ENCODE measurements at places on chromosomes 2 and 18.
A peak's percentile ranks its signal among the peaks of the same experiment; 100 is the strongest.

DNA sequence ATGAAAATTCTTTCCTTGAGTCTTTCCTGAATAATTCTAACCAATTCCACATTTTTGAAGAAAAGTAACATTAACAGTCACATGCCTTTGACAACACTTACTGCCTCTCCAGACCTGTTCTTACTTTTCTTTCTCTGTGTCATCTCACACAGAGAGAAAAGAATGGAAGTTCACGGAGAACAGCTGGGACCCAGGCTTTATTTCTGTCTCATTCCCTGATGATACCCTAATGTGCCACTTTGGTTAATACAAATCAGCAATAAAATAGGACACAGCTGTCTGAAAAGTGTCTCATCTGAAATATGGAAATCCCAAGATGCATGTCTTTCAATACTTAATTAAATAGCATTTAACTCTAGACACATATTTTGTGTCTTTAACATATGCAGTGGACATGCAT lies 42.1 kb upstream of the RAB27B start:
- no peak for DNase-seq

DNA sequence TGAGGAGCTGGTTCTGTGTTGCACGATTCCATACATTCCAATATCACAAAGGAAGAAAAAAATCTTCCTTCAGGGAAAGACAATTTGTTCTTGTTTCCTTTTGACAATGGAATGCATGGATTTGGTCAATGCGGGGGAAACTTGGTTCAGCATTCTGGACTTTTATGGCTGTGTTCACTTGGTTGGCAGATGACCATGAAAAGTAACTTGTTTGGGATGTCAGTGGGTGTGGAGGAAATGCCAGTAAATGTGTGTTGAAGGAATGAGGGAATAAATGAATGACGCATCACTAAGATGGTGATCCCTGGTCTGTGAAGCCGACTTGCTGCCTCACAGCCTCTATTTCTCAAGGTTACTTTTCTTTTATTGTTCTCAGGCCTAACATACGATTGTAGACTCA lies 53.7 kb downstream of the THUMPD2 start:
- DNase-seq, result no peak

DNA sequence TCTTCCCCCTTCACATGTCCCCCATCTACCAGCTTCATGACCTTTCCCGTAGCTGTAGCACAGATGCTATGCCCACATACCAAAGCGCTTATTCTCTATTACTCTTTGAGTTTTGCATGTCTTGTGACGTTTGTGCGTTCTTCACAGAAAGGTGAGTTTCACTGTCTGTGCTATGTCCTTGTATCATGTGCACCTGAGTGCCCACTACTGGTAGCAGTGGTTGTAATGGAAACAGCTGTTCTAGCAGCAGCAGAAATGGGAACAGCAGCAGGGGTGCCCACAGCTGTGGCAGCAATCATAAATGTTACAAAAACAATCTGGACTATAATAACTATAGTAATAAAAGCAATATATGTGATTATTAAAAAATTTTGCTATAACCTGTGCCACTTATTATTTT lies 127.1 kb downstream of the STK39 start:
- DNase-seq, result no peak

DNA sequence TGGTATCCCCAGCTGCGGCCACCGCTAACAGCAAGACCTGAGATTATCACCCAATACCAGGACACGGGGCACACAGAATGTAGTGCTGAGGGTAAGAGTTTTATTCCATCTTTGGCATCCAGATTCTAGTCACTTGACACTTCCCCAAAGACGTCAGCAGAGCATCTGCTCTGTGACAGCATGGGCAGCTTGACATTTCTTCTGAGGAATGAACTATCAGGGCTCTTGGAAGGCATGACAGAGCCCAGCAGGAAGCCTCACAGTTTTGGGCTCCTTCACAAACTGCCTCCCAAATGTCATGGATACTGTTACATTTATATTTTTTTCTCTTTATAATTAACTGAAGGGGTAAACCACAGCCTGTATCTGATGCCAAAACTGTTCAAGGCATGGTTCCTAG lies 1010.7 kb downstream of the TDRD15 start:
- DNase-seq, result no peak

- DNase-seq, result no peak
These were observed 408.9 kb downstream of the MEIS1 start for GRCh38 chr2:66843847-66844246.

- DNase-seq, result no peak
These were observed 711 bp downstream of the SFXN5 start for GRCh38 chr2:73070643-73071359.

- peak; percentile 28 for DNase-seq
These were observed 1104.0 kb upstream of the PIK3C3 start for GRCh38 chr18:40851014-40851429.

- no peak for DNase-seq
These were observed 245.1 kb downstream of the LRRTM1 start for GRCh38 chr2:80059447-80059846.

DNA sequence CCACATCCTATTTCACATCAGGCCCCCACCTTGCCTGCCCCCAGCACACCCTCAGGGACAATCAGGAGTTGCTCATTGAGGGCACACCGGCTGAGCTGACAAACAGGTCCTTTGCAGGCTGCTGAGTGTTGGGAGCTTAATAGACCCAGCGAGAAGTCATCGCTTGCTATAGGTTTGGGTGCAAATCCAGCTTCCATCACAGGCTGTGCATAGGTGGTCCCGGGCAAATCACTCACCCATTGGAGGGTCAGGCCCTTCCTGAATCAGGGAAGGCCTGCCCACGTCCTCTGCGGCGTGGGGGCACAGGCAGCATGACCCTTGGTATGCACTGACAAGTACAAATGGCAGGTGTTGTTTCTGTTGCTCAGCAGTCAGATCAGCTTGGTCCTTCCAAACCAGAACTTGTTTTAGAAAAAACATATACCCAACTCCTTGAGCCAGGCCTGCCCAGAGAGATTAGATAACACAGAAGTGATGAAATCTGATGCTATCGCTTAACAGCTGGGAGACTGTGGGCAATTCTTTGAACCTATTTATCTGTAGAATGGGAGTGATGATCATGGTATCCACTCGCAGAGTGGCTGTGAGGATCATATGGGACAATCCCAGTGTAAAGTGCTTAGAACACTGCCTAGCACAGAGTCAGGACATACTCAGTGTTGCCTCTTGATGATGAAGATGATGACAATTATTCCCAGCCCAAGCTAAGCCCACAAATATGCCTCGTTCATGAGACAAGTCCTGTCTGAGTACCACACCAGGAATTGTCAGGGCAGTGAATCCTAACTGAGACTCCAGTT lies 34.9 kb downstream of the SMAD7 start:
- DNase-seq, result no peak

GRCh38 chr2:227443889-227444568 lies 27.9 kb upstream of the AGFG1 start:
- DNase-seq, result no peak

- peak; percentile 74 for DNase-seq
These were observed 3.8 kb downstream of the EVX2 start for GRCh38 chr2:176079831-176080539.

DNA sequence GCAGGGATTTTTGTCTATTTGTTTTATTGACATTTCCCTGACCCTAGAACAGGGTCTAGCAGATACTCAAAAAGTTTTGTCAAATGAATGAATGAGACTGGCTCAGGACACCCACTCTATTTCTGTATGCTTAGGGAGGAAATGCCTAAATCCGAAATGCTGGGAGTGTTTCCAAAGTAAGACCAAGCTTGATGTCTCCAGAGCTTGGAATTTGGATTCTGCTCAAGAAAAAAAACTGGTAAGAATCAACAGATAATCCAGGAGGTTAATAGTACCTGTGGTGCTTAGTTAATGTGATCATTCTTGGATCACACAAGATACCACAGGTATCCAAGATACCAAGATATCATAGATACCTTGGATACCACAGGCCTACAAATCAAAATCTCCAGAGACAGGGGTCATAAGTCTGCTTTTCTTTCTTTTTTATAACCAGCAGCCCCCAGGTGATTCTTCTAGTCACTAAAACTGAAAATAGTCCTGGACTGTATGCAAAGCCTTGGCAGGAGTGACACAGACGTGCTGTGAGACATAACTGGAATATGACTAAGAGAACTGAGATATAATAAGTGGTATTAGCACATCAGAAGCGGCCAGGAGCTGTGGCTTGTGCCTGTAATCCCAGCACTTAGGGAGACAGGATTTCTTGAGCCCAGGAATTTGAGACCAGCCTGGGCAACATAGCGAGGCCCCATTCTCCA lies 39.9 kb upstream of the SP3 start:
- DNase-seq, result no peak

DNA sequence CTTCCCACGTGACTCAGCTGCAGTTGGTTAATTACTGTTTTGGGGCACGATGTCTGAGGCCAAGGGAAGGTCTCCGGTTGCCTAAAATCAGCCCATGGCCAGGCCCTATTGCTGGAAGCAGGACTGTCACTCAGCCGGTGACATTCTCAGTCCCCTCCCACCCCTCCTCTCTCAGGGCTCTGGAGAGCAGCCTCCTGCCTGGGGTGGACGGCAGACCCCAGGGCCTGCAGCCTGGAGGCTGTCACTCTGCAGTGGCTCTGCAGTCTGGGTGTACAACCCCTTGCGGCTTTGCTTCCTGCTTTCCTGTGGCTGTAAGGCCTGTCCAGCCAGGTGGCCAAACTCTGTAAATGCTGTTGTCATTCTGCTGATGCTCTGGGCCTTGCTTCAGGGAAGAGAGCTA lies 32.8 kb downstream of the ZBTB7C start:
- peak; percentile 44 for DNase-seq

- DNase-seq, result no peak
These were observed 359.6 kb downstream of the NR4A2 start for GRCh38 chr2:155972916-155973315.

DNA sequence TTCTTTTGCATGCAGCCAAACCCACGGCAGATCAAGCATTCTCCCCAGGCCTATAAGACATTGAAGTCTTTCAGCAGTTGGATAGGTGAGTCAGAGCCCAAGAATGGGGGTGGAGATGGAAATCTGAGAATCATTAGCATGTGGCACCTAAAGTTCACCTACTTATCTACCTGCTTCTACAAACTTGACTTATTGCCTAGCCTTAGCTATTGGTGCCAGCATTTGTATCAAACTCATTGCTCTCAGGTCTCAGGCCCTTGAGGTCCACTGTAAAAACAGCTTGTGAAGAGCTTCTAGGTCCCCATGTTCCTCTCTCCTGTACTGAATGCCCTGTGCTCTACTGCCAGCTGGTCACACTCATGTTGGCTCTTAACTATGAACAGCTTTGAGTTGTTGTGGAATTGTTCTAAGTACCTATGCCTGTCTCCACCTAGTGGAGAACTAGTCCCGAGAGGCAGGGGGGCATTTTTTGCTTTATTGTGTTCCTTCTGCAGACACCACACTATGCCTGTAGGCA lies 278.4 kb upstream of the SPRED2 start:
- no peak for DNase-seq

DNA sequence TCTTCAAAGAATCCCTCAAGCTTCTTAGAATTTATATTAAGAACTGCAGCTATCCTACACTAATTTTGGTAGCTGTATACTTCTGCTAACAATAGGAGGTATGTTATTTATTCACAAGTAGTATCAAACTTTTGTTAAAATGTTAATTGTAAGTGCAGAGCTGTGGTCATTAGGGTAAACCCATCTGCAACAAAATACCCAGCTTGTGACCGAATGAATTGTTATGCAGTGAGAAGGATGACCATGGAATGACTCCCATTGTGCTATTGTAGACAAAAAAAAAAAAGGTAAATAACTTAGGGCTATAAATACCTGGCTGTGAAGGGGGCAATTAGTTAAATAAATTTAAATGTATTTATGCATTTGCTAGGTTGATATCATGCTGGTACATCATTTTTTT lies 186.1 kb downstream of the ADCYAP1 start:
- peak; percentile 71 for DNase-seq

DNA sequence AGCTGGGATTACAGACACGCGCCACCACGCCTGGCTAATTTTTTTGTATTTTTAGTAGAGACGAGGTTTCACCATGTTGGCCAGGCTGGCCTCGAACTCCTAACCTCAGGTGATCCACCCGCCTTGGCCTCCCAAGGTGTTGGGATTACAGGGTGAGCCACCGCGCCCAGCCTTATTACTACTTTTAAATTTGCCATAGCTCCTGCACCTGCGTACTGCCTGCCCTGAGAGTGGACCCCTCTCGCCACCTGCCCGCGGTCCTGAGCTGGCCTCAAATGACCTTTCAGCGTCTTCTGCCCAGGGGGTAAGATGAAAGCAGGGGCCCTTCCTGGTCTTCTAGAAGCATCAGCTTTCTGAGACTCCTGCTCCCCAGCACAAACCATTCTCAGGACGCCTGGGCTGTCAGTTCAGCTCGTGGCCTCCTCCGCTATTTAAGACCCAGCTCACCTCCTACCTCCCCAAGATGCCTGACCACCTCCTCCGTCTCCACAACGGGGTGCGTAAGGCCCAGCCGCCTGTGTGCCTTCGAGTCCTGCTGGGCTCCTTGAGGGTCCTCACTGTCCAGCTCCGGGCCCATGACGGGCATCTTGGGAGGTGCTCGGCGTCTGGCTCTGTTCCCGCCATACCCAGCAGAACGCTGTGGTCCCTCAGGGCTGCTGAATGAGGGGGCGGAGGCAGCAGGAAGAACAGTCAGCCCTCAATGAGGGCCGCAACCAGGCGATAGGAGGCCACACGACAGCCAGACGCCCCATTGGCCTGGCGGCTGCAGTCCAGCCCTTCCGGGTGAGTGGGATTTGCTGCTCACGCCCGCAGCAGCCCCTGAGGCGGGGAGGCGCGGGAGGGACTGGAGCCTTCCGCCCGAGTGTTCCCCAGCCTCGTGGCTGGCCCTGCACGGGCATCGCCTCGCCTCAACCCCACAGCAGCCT lies 266.6 kb downstream of the TFCP2L1 start:
- no peak for DNase-seq

DNA sequence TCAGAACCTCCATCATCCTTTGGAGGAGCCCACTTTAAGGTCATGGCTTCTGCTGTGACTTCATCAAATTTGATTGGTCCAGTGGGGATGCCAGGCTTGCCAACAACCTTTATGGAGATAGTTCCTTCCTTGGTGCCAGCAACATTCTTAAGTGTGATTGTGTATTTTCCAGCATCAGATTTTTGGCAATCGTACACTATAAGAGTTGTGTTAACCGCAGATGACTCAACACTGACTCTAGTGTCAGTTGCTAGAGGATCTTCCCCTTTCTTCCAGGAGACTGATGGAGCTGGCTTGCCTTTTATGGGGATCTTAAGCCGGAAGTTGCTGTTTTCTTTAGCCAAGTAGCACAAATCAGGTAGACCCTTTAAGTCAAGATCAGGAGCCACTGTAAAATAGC lies 98.7 kb downstream of the PLEKHA3 start:
- DNase-seq, result no peak

GRCh38 chr2:105329197-105329554 lies 359 bp downstream of the TGFBRAP1 start:
- no peak for DNase-seq

DNA sequence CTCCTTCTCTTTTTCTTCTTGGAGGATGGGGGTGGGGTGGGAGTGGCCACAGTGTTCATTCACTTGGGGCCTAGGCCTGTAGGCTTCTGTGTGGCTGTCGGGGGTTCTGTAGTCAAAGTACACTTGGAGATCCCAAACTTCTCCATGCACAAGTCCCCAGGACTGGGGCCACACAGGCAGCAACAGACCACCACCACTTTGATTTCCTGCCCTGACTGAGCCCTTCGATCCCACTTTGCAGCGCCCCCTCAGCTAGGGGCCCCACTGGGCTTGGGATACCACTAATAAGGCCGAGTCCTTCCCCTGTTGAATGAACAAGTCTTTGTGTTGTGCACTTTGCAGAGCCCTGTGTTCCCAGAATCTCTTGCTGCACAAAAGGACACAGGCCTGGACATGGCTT lies 5.5 kb upstream of the TEX51 start:
- no peak for DNase-seq

Data from COR-L47 (cell line).